ENCODE measurements at places on chromosomes 11 and 22. TPM values are rescaled to one million over a fixed set of nuclear protein-coding genes. Genes with fewer than 3 reads are reported as not detected.

KRTAP5-11 gene
- not detected for total RNA-seq

DNA sequence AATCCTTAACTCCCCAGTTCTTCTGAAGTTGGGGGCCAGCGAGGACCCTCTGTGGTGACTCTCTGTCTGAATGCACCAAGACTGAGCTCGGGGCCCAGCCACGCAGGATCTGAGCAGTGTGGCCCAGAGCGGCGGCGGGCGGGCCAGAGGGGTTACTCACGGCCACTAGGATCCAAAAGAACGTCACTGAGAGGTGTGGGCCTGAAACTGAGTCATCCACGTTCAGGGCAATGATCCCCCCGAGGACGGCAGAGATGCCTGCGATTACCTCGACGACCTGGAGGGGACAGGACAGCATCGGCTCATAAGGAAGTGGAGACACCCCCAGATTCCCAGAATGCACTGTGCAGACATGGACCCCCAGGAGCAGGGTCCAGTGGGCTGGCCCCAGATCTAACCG is 11.2 kb downstream of the MLC1 start:
- DNase-seq, result no peak

DNA sequence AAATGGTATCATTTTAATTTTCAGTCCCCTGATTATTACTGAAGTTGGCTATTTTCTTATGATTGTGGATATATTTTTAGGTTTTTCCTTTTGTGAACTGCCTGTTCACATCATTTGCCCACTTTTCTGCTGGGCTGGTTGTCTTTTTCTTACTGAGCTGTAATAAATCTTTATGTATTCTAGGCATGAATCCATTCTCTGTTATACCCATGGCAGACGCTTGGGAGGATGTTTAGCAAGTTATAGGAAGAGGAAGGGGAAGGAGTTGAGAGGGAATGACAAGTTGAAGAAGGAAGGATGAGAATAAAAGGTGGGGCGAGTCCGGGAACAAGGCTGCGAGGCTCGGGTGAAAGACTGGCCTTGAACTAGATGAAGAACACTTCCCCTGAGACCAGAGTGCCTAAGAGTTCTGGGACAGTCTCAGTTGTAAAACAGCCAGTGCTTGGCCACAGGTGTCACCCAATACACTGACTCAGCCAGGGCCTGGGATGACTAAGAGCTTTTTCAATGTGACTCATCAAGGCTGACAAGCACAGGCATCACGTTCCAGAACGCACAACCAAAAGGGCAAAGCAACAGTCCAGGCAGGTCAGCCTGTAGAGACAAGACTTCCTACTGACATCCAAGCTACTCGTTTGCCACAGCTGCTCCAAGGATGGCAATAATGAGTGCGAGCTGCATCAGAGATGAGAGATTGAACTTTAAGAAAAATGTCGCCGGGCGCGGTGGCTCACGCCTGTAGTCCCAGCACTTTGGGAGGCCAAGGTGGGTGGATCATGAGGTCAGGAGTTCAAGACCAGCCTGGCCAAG is 35.2 kb downstream of the LRFN4 start:
- DNase-seq, result peak; percentile 63

DNA sequence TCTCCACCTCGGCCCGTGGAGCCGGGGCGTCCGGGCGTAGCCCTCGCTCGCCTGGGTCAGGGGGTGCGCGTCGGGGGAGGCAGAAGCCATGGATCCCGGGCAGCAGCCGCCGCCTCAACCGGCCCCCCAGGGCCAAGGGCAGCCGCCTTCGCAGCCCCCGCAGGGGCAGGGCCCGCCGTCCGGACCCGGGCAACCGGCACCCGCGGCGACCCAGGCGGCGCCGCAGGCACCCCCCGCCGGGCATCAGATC is 439 bp downstream of the YAP1 start:
- DNase-seq, result no peak

GRCh38 chr11:75562048-75562835 is at the start of gene SERPINH1:
Gene SERPINH1 (plus strand): TSS chr11:75562253. CDS start chr11:75566350, 4,097 bp downstream.
- peak; percentile 84 for DNase-seq

DNA sequence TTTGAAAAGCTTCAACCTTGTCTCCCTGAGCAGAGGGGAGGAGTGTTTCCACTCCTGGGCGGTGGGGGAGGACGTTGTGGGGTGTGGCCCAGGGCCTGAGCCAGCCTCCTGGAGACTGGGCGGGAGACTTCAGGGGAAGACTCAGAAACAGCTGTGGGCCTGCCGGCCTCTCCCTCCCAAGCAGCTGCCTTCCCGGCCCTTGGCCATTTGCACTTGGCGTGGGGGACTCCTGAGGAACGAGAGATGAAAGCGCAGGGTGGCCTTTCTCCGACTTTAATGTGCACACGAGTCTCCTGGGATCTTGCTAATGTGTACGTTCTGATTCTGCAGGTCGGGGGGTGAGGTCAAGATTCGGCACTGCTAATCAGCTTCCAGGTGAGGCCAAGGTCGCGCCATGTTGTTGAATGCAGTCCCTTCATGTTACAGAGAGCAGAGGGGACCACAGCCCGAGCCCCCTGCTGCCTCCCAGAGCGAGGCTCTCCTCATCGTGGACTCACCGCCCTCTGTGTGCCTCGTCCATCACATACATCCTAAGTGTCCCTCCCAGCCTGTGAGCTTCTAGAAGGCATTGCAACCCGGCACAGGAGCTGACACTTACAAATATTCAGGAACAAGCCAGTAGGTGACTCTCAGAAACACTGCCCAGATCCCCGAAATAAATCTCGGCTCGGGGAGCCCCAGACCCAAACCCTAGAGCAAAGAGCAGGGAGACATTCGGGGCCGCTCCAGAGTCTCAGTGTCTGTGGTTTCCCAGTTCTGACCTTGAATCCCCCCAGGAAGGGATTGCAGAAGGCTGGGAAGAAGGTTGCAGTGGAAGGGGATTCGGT is 7.7 kb downstream of the LIF start:
- DNase-seq, result no peak

GRCh38 chr11:15893080-15893492 is 463.3 kb downstream of the SOX6 start:
- DNase-seq, result no peak

DNA sequence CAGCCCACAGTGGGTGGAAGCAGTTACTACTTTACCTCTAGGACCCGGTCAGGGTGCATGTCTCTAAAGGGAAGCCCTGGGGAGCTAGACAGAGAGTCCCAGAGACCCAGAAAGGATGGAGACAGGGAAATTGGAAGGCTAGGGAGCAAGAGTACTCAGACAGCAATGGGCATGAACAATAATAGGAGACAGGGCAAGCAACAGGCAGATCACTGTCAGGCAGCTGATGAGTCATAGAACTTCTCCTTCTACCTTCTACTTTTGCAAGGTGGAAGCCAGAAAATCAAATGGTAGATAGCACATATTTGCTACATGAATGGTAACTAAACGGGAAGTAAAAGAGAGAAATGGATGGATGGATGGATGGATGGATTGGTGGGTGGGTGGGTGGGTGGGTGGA is 19.6 kb downstream of the CD5 start:
- no peak for DNase-seq

DNA sequence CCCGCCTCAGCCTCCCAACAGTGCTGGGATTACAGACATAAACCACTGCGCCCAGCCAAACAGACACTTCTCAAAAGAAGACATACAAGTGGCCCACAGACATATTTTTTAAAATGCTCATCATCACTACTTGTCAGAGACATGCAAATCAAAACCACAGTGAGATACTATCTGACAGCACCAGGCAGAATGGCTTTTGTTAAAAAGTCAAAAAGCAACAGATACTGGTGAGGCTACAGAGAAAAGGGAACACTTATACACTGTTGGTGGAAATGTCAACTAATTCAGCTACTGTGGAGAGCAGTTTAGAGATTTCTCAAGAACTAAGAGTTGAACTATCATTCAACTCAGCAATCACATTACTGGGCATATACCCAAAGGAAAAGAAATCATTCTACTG is 67.0 kb downstream of the ARHGAP20 start:
- DNase-seq, result no peak

TMEM191C gene
- not detected for total RNA-seq

- no peak for DNase-seq
These were observed 16.9 kb downstream of the SMCO4 start for GRCh38 chr11:93526346-93526633.

DNA sequence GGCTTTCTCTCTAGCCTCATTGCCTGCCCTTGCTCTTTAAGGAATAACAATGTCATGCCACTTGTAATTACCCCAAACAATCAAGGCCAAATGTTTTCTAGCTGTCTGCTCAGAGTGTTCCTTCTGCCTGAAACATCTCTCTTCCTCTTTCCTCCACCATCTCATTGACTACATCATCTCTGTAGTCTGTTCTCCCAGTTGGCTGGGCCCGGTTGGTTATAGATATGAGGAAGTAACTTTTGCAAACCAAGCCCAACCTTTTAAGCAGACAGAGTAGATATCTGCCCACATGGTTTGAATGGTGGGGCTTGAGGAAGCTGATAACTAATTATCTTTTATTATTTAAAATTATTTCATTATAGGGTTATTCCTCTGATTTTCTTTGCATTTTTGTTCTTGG is 104.5 kb downstream of the NTM start:
- DNase-seq, result no peak

DNA sequence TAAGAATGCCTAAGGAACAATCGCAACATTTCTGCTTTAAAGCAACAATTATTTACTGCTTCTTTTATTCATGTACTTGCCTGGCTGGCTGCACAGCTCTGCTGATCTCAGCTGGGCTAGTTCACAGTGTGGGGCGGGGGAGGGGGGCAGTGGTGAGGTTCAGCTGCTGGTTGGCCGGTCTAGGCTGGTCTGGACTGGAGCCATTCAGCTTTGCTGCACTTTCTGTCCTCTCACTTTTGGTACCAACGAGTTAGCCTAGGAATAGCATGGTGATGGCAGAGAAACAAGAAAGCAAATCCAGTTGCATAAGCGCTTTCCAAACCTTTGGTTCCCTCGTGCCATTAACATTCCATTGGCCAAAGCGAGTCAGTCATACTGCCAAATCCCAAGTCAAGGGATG is 16.0 kb upstream of the MIF start:
- no peak for DNase-seq

GAS2L1 gene
- total RNA-seq, result 19.2 TPM

- DNase-seq, result no peak
These were observed 45.7 kb downstream of the CYTH4 start for GRCh38 chr22:37328017-37328416.

MMP7 gene
- total RNA-seq, result 105 TPM

DNA sequence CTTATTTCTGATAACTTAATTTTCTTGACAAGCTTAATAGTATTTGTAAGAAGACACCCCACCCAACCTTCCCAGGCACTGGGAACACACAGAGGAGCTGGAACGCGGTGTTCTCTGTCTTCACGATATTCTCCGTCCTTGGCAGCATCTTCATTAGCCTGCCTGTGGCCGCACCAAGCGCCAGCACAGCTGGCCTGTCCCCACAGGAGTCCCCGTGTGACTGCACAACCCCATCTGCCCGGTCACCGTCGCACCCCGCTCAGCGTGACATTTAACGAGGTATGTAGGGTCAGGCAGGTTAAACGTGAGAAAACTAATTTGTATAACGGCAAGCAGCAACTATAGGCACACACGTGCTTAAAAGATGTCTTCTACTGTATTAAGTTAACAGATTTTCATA is 293.3 kb downstream of the BRD1 start:
- peak; percentile 1 for DNase-seq

- DNase-seq, result no peak
These were observed 82.8 kb upstream of the PLET1 start for GRCh38 chr11:112343368-112344039.

KRTAP5-2 gene
- not detected for total RNA-seq

- no peak for DNase-seq
These were observed 22.7 kb downstream of the NCAM1 start for GRCh38 chr11:112983887-112984286.

- DNase-seq, result no peak
These were observed 491.1 kb downstream of the OPCML start for GRCh38 chr11:133041181-133041580.

GRCh38 chr11:8605971-8606563 is 12.0 kb upstream of the STK33 start:
- DNase-seq, result no peak

- no peak for DNase-seq
These were observed 65.5 kb upstream of the EMID1 start for GRCh38 chr22:29139965-29140782.

GRCh38 chr11:67635231-67635521 is 4.4 kb downstream of the TBX10 start:
- no peak for DNase-seq

DNA sequence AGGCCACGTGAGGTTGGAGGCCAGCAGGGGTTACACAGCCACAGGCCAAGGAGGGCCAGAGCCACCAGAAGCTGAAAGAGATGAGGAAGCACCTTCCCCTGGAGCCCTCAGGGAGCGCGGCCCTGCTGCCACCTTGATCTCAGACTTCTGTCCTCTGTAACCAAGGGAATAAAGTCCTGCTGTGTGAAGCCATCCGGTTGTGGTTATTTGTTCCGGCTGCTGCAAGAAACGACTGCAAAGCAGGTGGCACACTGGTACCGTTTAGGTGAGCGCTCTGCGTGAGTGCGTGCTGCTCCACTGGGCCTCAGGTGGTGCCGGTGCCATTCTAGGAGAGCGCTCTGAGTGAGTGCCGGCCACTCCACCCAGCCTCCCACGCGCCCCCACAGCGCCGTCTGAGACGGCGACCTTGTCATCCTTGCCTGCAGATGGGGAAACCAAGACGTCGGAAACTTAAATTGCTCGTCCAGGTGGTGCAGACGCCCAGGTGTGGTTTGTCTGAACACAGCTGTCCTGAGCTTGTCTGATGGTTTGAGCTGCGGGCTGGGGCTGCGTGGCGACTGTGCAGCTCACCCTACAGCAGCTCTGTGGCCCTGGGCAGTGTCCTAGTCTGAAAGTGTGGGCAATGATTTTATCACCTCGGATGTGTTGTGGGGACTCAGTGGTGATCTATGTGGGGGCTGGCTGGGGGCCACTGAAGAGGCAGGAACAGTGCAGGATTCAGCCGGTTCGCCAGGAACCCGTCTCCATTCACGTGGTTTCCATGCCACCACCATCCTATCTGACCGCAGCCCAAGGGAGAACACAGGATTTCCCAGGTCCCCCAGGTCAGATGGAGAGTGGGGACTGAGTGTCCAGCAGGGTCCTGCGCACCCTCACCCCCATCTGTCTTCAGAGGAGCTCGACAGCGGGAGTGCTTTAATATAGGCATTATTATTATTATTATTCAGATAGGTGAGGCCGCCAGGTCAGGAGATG is 4.6 kb upstream of the MRGPRG start:
- DNase-seq, result no peak

GRCh38 chr11:73969091-73969490 is 13.6 kb downstream of the UCP2 start:
- DNase-seq, result no peak

DNA sequence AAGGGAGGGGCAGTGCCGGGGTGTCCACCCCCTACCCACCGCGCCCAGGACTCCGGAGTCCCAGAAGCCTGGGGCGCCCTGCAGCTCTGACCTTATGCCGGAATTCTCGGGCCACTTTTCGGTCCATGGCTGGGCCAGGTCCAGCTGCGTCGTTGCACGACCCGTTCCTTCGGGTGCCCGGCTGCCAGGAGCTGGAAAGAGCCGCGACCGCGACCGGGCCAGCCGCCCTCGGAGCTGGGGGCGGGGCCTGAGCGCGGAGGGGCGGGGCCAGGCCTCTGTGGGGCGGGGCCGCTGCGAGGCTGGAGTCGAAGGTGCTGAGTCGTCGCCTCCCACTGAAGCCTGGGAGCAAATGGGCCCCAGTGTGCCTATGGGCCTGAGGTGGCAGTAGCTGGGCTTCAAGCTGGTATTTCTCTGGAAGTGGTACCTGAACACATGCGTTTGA is at the start of gene USH1C:
Gene USH1C, minus strand, starts transcription at position 236 of the 442 bp plus-strand sequence. Its CDS starts 109 bp downstream, at position 127.
- DNase-seq, result peak; percentile 65

MEI1 gene
- not detected for total RNA-seq

RCOR2 gene
- 0.26 TPM for total RNA-seq
